ENCODE measurements at places on chromosomes 16 and 17.

DNA sequence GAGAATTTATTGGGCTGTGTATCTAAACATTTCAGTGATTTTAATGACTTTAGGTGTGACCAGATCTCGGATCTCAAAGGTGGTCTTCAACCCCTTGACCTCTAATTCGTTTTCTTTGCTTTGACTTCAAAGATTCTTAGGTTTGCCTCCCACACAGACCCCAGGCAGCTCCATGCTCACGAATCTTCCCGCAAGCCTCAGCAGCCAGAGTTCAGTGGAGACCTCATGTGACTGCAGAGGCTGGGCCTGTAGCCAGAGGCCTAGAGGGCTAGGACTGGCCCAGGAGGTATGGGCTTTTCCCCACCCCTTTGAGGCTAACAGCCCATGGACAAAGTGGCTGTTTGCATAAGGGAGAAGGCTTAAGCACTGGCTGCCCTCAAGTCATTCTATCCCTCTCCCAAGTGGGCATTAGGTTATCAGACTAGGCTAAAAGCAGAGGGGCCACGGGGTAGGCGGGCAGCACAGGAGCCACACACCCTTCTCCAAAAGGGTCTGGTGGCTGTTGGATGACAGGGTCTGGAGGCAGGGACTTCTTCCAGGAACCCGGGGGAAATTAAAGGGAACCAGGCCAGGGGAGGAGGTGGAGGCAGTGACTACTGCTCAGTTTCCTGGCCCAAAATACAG is 3.0 kb downstream of the HIRIP3 start:
- DNase-seq = no peak

- DNase-seq = peak; percentile 86
Measured at GRCh38 chr17:35578197-35578928, at the start of gene PEX12. PEX12 (minus strand) TSS chr17:35578571; CDS start chr17:35578021, 550 bp downstream.

DNA sequence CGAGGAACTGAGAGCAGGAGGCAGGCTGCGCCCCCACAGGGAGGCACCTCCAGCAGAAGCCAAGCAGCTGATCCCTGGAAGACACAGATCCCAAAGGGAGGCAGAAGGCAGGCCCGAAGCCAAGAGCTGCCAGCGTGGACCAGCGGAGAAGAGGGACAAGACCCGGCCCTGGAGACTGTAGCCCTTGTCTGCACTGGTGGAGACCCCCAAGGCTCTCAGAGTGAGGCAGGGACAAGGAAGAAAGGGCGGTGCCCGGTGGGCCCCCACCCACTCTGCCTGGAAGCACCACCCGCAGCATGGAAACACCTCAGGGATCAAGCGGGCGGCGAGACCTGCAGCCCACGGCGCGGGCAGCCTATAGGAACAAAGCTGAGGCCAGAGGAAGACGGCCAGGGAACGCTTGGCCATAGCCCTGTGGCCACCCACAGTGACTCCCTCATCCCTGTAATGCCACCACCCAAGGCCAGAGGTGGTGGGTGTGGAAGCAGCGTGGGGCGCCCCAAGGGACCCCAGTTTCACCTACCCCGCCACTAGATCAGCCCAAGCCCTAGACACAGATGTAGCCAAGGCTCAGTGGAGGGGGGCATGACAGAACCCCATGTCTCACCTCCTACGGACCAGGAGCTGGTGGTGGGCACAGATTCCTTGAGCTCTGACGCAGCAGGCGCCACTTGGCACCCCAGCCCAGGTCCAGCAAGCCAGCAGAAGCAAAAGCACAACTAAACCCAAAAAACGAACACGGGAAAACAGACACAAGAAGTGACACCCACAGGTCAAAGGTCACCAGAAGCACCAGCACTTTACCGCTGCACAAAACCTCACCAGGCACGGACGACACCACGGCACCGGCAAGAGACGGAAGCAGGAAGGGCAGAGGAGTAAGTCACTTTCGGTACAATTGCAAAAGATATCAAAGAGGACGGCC is 2.9 kb upstream of the SIRT7 start:
- DNase-seq = no peak

DNA sequence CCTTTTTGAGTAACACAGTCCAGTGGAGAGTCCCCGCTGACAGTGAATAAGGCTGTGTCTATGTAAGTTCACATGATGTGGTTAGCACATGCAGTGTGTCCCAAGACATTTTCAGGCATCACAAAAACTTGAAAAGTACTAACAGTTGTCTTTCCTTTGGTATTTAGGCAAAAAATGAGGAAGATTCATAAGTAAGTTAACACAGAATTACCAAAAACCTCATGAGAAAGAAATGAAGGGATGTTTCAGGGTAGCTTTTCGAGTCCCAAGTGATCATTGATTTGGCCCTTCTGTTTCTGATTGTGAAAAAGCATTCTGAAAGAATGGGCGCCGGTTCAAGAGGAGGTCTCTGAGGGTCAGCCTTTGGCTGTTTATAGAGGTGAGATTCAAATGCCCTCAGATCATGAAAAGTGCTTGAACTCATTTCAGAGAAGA is 529 bp upstream of the ASPA start:
- no peak for DNase-seq

DNA sequence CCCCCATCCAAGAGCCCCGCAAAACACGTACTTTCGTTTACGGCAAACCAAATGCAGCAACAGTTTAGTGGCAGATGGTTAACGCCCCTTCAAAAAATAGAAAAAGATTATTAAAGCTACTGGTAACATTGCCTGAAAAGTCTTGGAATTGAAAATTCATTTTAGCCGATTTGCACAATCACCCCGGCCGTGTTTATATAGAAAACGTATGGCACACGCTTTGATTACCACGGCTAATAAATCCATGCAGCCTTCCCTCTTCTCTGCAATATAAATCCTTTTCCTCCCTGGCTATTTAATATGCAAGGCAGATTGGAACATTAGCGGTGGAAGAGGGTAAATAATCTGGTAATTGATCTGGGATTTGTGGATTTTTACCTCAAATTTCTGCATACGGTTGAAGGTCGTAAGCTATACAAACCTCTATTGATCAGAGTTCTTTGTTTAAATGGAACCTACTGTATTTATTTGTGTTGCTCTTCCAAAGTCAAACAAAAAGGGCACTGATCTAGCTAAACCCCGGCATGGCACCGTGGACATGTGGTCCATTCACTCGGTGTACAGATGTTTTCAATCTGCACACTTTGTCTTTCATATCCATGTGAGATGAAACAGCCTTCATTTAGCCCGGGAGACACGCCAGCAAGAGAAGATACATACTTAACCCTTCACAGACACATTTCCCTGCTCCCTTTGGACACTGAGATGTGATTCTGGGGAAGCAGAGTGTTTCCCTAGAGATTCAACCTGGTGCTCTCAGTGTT is 238.1 kb upstream of the MAF start:
- DNase-seq = peak; percentile 9

DNA sequence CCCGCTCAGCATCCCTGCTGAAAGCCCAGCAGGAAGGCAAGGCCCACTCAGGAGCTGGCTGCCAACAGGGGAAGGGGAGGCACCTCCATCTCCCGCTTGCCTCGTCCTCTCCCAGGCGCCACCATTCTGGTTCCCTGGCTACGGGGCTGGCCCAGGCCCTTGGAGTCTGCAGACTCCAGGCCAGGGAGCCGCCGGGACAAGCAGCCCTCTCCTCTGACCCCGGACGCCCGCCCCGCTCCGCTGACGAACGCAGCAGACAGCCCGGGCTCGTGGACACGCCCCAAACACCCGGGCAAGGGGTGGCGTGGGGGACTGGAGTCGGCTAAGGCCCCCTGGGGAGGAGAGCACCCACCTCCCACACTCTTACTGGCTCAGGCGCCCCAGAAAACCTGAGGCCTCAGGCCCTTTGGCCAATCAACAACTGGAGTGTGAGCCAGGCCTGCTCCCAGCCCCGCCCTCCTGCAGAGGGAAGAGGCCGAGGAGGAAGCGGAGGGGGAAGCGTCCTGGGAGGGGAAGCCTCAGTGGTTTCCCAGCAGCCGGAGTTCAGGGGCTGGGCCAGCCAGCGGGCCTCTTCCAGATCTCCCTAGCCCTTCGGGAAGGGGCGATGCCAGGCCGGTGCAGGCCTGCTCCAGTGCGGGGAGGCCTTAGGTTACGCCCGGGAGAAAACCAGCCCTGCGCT is 4.2 kb downstream of the MNT start:
- DNase-seq = peak; percentile 73

All from AG08395 (cell line).